ENCODE measurements at places on chromosomes 12 and 14.

DNA sequence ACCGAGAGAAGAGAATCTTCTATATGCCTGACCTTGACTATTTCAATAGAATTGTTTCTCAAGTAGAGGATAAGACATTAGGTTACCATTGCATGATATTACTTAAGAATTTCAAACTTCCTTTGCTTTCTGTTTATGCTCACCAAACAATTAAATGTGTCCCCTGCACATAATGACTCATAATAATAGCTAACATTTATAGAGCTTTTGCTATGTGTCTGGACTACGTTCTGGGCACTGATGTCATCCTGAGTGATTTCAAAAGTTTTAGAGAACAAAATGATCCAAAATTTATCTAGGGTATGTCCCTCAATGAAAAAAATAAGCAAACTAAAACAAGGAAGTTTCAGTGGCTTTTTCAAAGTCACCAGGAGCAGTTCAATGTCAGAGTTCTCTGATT lies 38.8 kb downstream of the SLC15A5 start:
- no peak for DNase-seq

DNA sequence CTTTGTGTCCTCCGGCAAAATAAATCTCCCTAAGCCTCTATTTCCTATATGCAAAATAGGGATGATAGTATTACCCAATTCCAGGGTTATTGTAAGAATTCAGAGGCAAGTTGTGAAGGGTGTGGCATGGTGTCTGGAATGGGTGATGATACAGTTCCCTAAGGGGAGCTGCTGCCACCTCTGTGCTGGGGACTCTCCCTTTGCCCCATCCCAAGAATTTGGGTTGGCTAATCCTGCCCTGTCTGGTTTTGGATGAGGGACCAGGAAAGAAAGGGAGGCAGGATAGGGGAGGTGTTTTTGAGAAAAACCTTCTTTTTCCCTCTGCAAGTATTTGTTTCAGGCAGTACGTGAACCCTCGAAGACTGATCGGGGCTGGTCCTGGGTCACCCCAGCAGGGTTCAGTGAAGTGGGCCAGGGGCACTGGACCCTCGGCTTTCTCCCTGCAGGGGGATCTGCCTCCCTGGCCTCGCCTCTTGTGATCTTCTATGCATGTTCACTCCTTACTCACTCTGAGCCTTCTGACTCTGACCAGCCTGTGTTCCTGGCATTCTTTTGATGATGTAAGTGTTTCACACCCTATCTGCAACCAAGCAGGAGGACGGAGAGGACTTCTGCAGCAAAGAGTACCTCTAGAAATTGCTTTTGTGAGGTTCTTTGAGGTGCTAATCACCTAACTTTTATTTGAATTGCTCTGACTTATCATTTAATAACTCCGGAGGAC lies 60.8 kb downstream of the RASSF3 start:
- no peak for DNase-seq

DNA sequence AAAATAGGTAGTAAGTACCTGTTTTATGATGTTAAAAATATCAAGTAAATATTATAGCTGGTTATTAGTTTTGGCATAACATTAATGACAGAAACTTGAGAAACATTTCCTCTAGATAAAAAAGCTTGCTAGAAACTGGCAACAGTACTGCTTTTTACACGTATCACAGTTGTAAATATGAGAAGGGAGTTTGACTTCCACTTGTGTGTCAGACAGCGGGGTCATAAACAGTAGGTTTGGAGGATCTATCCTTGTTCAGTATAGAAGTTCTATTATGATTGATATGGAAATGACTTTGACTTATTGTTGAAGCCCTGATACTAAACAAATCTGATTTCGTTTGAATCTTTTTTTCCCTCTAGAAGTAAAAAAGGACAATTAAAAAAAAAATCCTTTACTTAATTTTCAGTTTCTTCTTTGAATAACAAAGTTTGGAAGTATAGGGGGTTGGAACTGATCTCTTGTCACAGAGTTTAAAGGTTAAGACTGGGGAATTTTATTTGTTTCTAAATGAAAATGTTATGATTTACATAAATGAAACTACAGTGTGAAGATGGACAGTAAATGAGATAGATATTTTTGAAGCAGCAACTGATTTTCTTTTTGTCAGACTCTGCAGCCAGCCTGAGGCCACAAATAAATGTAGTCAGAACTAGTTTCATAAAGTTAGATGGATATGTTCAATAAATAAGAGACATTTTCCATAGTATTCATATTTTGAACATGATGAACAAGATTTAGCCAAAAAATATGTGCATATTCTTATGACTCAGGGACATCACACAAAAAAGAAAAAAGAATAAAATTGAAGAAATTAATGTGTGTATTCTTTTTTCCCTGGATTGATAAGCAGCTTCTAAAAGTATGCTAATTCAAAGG lies 50.1 kb downstream of the WNK1 start:
- no peak for DNase-seq

DNA sequence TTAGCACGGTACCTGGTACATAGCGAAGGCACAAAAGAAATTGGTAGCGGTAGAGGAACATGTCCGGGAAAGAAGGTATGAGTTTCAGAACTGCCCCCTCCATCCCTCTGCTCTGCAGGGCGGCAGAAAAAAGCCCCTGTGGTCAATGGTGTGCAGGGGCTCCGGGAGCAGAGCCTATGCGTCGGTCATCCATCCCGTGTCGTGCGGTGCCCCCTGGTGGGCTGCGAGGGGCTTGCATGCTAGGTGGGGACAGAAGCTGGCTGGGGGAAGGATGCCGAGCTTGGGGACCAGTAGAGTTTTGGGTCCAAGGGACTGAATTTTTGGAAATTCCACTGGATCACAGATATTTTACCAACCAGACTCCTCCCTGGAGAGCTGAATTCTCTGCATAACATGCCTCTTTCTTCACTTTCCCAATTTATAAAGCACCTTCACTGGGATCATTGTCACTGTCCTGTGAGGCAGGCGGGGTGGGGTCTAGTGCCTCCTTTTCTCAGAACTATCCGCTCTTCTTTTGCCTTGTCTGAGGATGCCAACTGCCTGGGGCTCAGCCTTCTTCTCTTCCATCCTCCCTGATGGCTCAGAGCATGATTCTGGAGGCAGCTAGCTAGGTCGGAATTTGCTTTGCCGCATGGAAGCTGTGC lies 148.7 kb downstream of the SMOC1 start:
- no peak for DNase-seq

GRCh38 chr12:124148481-124149273 lies 146.2 kb upstream of the RFLNA start:
- DNase-seq = no peak

GRCh38 chr14:56008150-56008549 lies 110.1 kb upstream of the PELI2 start:
- DNase-seq = no peak

DNA sequence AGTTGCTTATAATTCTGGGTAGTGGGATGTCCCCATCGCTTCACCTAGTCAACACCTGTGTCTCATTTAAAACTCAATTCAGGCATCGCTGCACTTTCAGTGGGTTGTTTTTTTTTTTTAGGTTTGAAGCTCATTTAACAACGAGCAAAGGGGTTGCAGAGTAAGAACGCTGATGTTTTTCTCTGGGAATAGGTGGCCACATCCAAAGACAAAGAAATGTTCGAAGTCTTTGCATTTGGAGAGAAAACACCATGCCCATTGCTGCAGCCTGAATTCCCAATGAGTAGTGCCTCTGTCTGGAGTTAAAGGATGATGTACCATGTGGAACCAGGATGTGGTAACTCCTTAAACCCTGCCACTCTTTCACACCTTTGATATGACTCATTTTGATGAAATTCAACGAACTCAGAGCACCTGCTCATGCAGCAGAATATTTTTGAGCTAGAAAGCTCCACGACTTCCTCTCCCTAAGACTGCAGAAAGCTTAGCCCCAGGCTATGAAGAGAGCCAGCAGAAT lies 35.1 kb upstream of the BATF start:
- no peak for DNase-seq

- DNase-seq = no peak
These were observed 108.2 kb upstream of the ATF7IP start for GRCh38 chr12:14257303-14257733.

DNA sequence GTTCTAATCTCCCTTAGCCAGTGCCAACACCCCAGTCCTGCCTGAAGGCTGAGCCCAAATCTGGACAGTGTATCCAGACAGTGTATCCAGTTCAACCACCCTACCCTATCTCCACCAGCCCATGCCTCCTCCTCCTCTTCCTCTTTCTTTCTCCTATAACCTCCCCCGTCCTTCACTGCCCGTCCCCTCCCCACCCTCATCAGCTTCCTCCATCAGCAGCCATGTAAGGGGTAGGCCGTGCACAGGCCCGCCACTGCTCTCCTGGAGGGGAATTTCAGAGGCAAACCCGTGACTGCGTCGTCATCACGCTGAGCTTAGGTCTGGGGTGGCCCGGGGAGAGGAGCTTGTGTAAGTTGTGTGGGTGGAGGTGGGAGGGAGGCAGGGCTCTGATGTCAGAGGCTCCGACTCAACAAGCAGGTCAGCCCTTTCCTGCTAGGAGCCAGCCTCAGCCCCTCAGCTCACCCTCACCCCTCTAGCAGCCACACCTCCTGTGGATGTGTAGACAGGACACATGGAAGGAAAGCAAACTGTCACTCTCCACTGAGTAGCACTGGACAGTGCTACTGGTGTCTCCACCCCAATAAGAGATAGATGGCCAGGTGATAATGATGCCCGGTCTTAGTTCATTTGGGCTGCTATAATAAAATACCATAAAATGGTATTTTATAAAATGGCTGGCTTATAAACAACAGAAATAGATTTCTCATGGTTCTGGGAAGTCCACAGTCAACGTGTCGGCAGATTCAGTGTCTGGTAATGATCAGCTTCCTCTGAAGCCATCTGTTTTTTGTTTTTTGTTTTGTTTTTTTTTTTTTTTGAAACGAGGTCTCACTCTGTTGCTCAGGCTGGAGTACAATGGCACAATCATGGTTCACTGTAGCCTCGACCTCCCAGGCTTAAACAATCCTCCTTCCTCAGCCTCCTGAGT lies 50.5 kb downstream of the IRF2BPL start:
- no peak for DNase-seq

GRCh38 chr12:27304856-27305255 lies 27.8 kb upstream of the BMAL2 start:
- DNase-seq = no peak

DNA sequence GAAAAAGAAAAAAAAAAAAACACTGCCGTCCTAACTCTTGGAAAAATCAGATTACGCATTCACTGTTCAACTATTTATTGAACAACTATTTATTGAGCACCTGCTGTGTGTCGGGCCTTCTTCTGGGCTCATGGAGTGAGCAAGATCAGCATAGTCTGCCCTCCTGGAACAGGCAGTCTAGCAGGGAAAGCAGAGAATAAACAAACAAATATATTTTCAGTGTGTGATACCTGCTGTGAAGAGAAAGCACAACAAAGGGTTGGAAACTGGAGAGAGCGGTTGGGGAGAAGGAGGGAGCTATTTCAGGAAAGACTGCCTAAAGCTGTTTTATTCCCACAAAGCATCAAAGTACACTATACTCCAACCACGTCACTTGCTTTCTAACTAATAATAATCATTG lies 10.8 kb downstream of the PROX2 start:
- no peak for DNase-seq

DNA sequence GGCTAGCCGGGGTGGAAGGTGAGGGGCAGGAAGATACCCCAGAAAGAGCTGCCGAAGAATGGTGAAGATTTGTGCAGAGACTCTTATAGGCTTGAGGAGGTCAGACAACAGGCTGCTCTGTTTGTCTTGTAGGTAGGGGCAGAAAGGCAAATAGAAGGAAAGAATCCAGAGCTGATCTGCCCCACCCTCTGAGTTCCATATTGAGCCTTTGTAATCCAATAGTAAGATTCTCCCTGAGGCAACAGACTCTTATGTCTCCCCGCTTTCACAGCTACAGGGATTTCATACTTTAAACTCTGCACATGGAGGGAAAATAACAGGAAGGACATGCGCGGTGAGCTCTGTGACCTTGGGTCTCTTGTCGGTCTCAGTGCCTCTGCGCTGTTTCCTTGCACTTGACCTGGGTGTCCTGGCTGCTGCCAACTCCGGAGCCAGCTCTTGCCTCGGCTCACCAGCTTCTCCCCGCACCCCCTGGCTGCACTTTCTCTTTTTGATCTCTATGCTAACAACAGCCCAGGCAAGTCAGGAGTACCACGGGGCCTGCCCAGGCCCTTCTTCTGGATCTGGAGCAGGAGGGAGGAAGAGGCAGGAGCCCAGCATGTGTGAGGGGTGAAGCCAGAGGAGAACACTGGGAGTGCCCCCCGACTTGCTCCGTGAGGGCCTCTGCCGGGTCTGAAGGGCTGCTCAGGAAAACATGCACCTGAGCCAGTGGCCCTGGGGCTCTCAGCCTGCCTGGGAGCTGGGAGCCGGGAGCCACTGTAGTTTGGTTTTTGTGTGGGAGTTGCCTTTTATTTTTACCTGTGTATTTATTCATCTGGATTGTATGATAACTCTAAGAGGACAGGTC lies 75.8 kb downstream of the PPP1R36 start:
- no peak for DNase-seq

GRCh38 chr14:71855399-71856036 lies 76.7 kb upstream of the RGS6 start:
- DNase-seq = no peak

DNA sequence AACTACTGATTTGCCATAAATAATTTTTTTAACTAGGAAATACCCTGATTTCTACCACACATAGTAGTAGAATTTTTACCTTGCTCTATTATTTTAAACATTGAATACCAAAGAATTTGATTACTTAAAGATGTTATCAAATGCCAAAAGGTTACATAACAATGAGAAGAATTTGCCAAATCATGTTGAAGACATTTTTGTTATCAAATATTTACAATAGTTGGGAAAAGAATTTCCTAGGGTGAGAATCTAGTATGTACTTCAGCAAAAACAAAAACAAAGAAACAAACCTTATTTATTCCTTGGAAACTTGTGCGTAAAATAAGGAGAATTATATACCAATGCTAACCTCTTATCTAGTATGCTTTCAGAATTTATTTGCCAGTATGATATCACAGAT lies 107.2 kb downstream of the SCAF11 start:
- DNase-seq = no peak

GRCh38 chr14:68701001-68701741 lies 91.7 kb downstream of the ZFP36L1 start:
- peak; percentile 10 for DNase-seq

GRCh38 chr14:55412676-55413075 lies 1.0 kb upstream of the ATG14 start:
- DNase-seq = no peak

- no peak for DNase-seq
These were observed 40.5 kb downstream of the SLCO1A2 start for GRCh38 chr12:21294176-21294575.

- no peak for DNase-seq
These were observed 57.6 kb upstream of the CNTN1 start for GRCh38 chr12:40634517-40635131.

- no peak for DNase-seq
These were observed 24.0 kb upstream of the HIGD1C start for GRCh38 chr12:50928392-50928791.

DNA sequence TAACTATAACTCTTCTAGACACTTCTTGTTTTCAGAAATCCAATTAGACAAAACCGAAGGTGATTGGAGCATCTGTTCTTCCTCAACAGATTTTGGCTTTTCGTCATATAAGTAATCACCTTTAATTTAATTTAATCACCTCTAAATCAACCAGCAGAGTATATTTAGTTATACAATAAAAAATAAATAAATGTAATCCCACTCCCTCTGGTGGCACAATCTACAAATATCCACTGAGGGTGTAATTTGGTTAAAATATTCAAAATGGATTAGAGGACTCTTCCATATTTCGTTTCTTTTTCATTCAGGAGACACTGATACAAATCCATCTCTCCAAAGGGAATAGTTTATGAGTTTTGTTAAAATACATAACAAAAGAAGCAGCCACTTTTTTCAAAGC lies 18.3 kb upstream of the SLC35F4 start:
- DNase-seq = no peak
